ENCODE measurements at places on chromosomes 11 and 22.

GRCh38 chr11:15910761-15911160, 445.6 kb downstream of the SOX6 start:
- no peak for DNase-seq

DNA sequence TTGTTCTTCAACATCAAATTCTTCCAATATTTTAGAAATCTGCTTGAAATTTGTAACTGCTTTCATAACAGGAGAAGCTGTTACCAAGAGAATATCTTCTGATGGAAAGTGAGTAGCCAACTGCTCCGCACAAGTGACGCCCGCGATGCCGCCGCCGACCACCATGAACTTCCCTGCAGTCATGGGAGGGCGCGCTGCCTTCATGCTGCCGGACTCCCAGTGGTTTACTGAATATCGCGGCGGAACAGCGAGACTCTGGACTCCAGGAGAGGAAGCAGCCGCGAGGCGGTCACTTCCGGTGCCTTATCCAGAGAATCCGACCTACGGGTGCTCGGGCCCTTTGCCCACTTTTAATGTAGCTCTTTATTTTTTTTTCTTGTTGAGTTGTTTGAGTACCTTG, 190.6 kb downstream of the GUCY1A2 start:
- DNase-seq: no peak

- no peak for DNase-seq
Observed at GRCh38 chr11:86688398-86689179, 16.2 kb upstream of the ME3 start.

GRCh38 chr22:28883657-28883916, 215 bp downstream of the ZNRF3 start:
- no peak for DNase-seq

DNA sequence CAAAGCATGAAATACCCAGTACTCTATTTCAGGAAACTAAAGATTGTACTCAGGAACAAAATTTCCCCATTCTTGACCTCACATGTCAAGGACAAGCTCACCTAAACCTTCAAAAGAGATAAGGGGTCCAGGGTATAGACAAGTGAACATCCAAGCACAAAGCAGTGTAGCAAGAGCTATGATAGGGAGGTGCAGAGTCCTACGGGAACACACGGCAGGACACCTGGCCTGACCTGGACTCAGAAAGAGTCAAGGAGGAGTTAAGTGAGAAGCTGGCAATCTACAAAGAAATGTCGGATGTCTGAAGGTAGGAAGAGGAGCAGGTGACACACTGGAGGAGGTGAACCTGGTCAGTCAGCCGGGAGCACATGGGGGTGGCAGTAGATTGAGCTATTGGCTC, 67.1 kb upstream of the LDLRAD3 start:
- no peak for DNase-seq

DNA sequence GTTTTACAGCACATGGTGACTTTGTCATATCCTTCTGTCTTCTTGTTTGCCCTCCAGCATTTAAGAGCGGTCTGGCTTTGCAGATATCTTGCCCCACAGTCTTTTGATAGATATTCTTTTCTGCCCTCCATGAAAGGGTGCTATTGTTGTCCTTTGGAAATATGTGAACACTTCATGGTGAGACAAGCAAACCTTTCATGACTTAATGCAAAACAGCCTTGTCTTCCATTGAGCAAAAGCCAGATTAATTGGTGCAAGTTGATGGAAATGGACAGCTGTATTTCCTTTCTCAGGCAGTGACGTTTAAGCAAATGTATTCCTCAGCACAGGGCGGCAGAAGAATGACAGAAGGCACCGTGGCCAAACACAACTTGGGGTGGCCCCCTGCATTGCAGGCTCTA, 4.4 kb downstream of the DCPS start:
- DNase-seq: no peak

DNA sequence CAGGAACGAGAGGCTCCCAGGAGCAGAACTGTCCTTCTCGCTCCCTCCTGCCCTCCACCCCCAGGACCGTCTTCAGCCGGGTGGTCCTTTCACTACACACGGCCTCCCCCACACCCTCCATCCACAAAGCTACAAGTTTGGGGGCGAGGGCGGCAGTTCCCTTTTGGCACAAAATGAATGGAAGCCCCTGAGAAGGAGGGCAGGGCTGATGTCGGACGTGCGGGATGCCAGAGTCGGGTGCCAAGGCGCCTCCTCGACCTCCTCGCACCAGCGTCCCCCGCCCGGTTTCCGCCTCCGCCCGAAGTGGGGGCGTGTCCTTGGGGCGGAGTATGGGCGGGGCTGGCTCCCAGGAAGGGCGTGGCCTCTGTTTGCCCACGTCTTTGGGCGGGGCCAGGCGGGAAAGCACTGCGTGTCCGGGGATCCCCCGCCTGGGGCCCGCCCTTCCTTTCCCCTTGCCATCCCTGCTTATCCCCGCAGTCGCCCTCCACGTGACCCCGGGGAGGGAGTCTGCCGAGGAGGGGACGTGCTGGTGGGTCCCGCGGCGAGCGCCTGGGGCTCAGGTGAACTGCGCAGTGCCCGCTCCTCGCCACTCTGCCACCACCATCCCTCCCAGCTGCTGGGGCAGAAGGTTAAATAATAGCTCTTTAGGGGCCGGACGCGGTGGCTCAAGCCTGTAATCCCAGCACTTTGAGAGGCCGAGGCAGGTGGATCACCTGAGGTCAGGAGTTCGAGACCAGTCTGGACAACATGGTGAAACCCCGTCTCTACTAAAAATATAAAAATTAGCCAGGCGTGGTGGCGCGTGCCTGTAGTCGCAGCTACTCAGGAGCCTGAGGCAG, 937 bp upstream of the EFEMP2 start:
- peak; percentile 90 for DNase-seq

DNA sequence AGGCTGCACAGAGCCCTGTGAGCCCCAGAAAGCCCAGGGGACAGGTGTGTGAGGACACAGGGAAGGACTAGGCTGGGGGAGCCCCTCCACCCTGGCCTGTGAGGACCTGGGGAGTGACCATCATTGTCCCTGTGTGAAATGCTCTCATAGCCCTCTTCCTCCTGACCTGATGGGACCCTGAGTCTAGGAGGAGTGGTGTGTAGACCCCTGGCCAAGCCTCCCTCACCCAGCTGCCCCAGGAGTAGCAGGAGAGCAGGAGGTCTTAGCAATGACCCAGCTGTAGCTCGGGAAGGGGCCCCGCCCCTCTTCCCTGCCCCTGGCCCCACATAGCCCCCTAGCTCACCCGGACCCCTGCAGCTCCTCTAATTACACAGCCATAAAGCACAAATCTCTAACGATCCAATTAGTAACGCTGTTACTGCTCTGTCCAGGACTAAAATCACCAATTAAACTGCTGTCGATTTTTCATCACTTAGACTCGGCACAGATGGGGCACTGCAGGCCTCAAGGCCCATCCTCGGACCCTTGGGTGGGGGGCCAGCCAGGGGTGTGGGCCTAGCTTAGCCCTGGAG, 6.6 kb upstream of the CABP7 start:
- no peak for DNase-seq

GRCh38 chr11:35144806-35145205, 5.8 kb downstream of the CD44 start:
- no peak for DNase-seq

DNA sequence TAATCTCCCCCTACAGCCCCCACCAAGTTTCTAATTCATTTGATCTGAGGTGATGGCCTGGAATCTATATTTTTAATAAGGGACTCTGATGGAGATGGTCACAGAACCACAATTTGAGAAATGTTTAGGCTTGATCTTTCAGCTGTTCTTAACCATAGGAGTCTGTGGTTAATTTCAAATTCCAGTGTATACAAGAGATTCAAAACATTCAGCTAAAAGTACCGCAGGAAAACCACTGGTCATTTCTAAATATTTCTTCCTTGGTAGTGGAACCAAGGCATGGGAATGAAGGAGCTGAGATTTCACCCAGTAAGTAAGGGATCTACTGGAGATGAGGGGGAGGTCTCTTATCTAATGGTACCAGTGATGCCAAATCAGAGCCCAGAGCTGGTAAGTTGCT, 18.3 kb upstream of the GALNT18 start:
- DNase-seq: no peak

DNA sequence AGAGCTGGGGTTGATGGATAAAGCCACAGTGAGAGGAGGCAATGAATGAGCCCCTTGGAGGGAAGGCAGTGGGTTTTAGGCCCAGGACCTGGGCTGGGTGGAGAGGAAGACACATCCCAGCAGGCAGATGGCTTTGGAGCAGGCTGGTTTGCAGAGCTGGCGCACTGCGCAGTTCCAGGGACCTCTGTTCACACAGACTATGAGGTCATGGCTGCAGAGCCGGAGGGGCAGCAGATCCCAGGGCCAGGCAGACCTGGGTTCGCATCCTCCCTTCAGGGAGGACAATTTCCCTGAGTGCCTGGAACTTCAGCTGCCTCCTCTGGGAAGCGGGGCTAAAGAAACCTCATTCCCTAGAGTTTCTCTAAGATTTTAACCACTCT, 28.2 kb upstream of the DGKZ start:
- no peak for DNase-seq

- no peak for DNase-seq
Observed at GRCh38 chr11:110766316-110766715, 54.1 kb upstream of the ARHGAP20 start.

DNA sequence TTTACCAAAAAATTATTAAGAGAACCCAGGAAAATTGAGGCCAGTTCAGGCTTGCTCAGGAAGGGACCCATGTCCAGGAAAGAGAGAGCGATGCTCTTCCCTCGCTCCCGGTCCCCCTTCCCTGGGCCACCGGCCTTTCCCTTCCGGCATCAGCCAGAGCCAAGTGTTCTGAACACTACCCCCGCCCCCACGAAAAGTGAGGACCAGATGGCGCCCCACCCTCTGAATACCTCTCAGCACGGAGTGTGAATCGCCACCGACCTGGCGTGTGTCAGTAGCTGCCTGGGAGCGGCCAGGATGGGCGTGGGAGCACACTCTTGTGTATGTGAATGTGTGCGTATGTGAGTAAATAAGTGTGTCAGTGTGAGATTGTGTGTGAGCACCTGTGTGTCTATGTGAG, 20.2 kb downstream of the RPS6KA4 start:
- no peak for DNase-seq

- DNase-seq: no peak
Observed at GRCh38 chr11:133941546-133941945, 15.2 kb downstream of the IGSF9B start.

DNA sequence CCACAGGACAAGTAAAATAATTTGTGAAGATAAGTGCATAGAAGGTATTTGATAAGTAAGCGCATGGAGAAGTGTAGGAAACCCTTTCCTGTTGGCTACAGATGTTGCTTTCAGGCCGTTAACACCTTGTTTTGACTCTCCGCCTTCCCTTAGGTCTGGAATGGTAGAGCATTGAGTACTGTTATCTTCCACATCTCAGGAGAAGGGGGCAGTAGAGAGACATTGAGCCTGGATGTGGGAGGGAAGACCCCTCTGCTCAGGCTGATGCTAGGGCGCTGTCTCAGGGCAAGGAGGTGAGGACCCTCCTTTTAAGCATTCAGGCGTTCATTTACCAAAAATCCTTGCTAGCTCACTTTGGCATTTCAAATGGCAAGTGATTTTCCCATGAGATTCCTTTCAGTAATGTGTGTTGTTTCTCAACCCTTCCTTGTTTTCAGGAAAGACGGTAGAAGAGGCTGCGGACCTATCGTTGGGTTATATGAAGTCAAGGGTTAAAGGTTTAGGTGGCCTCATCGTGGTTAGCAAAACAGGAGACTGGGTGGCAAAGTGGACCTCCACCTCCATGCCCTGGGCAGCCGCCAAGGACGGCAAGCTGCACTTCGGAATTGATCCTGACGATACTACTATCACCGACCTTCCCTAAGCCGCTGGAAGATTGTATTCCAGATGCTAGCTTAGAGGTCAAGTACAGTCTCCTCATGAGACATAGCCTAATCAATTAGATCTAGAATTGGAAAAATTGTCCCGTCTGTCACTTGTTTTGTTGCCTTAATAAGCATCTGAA, 27.0 kb upstream of the SCGB1A1 start:
- no peak for DNase-seq

- no peak for DNase-seq
Observed at GRCh38 chr22:37485395-37486223, 575 bp downstream of the MFNG start.

DNA sequence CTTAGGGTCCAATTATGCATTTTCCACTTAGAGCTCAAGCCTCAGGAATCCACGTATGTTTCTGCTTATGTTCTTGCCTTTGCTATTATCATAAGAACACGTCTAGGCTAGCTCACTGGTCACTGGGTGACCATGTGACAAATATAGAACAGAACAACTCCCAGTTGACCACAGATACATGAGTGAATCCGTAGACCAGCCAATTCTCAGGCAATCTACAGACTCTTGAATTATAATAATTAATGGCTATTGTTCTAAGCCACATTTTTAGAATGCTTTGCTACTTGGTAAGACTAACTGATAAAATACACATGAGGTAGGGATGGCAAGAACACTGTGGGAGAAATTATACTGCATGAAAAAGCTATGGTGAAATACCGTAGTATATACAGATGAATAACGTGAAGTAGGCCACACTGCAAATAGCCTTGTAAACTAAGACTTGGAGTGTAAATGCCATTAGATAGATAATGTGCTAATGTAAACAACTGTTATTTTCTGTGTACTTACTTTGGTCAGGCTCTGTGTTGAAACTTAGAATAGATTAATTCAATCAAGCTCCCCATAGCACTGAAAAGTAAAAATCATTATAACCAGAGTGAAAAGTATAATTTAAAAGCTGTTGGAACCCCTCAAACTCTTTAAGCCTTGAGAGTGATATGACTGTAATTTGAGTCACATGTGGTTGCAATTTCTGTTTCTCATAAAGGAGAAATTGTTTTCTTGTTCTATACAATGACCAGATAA, 366.2 kb upstream of the CCDC179 start:
- no peak for DNase-seq

GRCh38 chr22:19067696-19068348, 54.4 kb downstream of the DGCR2 start:
- no peak for DNase-seq

DNA sequence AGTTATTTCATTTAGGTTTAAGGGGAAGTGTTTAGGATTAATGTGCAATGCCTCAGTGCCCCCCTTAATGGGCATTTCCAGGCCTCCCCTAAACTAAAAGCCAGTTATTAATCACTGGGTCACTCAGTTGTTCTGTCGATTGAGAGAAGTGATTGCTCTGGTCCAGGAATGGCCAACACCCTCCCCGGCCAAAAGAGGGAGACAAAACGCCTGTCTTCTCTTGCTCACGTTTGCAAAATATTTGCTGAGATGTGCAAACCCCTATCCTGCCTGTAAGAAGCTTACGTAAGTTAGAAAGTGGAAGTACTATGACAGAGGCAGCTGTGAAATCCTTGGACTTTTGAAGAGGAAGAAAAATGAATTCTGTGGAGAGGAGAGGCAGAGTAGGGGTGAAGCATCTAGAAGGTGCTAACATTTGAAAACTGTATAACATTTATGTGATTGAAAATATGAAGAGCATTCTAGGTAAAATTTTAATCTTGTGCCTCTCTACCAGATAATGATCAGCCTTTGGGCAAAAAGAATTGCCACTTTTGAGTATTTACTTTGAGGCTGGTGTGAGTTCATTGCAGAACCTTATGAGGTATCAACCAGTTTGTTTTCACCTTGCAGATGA, 37.7 kb downstream of the NTM start:
- DNase-seq: peak; percentile 47

DNA sequence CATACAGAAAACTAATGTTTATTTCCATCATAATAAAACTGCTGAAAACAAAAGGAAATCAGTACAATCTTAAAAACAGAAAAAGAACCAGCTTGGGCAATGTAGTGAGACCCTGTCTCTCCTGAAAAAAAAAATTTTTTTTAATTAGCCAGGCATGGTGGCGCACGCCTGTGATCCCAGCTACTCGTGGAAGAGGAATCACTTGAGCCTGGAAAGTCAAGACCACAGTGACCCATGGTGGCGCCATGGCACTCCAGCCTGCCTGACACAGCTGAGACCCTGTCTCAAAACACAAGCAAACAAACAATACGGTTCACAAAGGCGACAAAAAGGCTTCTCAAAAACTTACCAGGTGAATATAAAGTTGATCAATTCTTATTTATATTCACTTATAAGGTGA, 289.7 kb downstream of the BRD1 start:
- DNase-seq: no peak
